ENCODE measurements at places on chromosomes 5 and 9.
A peak's percentile ranks its signal among the peaks of the same experiment; 100 is the strongest.

GRCh38 chr9:85700330-85700729 lies 41.4 kb downstream of the AGTPBP1 start:
- no peak for DNase-seq

- DNase-seq = no peak
These were observed 14.6 kb upstream of the CCNJL start for GRCh38 chr5:160326981-160327380.

DNA sequence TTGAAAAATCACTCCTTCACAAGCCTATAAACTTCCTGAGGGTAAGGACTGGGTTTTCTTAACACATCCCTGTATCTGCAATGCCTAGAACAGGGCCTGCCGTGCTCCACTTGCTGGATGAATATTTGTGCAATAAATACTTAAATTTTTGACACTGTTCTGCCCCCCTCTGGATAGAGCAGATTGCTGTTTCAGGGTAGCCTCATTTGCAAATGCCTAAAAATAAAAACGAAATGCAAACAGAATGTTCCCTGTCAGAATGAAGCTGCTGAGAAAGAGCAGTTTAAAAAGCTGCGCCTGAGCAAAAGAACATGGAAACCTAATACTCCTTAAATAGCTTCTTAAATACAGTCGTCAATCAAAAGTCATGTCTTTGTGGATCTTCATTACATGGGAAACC lies 385.3 kb downstream of the PRELID2 start:
- no peak for DNase-seq

DNA sequence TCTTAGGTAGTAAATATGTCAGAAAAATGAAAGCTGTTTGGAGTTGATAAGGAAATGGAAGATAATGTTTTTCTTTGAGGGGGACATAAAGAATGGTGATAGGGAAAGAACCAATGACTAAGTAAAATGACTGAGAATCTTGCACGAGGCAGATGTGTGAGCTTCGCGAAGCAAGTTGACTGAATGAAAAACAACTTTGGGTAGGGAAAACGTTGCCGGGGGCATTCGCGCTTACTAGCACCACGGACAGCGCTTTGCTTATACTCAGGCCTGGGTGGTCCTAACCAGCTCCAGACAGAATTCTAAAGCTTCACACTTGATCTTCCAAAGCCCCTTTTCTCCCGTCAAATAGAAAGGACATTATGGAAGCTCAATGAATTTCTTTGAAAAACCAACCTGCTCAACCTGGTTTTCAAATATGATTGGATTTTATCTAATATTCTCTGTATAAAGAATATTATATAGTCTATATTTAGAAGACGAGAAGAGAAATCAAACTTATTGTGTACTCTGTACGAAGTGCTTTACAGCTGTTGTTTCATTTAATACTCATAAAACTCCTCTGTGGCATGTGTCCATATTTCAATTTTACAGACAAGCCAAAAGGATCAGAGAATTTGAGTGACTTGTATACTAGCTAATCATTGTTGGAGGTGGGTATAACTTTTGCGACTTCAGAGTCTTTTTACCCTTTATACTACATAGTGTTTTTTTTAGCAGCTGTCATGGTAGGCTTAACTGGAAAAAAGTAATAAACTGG lies 1.9 kb upstream of the CDKN2B start:
- no peak for DNase-seq

GRCh38 chr5:62143268-62144229 lies 162.5 kb upstream of the KIF2A start:
- peak; percentile 47 for DNase-seq

DNA sequence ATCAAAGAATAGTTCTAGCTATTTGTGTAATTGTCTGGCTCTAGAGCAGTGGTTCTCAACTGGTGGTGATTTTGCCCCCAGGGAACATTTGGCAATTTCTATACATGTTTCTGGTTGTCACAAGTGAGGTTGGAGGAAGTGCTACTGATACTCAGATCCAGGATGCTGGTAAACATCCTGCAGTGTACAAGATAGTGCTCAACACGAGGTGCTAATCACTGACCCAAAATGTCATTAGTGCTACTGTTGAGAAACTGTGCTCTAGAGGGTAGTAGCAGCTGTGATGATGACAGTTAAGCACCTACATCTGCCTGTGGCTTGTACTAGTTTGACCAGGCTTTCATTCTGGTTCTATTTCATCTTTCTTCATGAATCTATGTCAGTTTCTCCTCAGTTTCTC lies 22.1 kb downstream of the LRRC19 start:
- DNase-seq = peak; percentile 4

GRCh38 chr5:132758451-132758850 lies 11.2 kb downstream of the CCNI2 start:
- no peak for DNase-seq

DNA sequence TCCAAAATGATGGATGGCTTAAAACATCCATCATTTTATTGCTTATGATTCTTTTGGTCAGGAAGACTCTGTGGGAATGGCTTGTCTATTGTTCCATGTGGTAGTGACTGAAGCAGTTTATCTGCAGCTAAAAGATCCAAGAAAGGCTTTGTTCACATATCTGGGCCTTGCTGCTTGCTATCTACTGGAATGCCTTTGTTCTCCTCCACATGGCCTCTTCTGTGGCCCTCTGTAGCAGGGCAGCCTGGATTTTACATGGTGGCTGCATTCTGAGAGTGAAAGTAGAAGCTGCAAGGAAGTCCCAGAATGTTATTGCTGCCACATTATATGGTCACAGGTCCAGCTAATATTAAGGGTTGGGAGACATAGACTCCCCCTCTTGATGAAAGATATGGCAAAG lies 35.1 kb downstream of the DMXL1 start:
- no peak for DNase-seq

- DNase-seq = no peak
These were observed 152.9 kb upstream of the SPEF2 start for GRCh38 chr5:35464757-35465156.

DNA sequence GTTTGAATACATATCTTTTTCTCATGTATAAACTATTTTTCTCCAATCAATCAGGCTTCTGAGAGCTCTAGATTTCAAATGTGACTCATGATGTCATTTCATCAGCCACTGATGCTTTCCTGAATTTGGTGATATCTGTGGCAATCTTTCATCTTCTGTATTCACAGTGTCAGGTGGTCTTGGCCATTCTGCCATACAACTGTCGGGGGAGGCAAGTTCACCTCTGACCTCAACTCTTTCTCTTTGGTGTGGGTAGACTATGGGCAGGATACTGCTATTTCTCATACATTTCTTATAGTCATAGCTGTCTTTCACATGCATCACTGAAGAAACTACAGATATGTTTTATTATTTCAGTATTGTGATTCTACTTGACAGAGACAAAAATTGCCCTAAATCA lies 414.1 kb upstream of the MEF2C start:
- no peak for DNase-seq

GRCh38 chr9:99867536-99867935 lies 38.9 kb upstream of the STX17 start:
- no peak for DNase-seq

DNA sequence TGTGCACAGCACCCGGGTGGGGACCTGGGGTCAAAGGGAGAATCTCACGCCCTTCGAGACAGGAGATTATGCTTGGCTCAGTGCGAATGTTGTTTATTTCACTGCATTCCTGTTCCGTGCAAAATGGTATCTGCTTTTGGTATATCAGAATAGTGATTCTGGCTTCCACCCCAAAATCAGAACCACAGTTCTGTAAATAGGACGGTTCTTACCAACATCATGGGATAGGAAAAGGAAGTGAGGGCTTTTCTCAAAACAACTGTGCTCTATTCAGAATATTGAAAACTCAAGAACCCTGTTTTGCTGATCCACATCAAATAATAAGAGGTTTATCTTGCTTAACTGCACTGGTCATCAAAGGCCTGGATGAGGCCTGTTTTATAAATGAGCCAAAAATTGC lies 51.6 kb upstream of the FBXW11 start:
- DNase-seq = no peak

DNA sequence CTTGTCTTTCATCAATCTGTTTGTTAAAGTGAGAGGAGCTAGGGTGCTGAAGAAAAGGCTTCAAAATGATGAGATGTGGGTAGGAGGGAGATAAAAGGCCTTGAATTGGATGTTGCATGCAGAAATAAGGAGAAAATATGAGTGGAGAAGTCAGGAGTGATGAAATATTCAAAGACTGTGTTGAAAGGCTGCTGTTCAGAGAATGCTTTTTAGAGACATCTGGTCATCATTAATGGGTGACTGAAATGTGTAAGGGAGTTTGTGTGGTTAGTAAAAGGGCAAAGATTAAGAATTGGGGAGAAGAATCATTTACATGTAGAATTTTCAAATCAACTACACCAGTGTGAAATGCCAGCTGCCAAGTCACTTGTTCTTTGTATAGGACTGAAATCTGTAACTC lies 383.9 kb downstream of the MAT2B start:
- DNase-seq = no peak

- no peak for DNase-seq
These were observed 348.0 kb upstream of the RFX3 start for GRCh38 chr9:3873818-3874217.

DNA sequence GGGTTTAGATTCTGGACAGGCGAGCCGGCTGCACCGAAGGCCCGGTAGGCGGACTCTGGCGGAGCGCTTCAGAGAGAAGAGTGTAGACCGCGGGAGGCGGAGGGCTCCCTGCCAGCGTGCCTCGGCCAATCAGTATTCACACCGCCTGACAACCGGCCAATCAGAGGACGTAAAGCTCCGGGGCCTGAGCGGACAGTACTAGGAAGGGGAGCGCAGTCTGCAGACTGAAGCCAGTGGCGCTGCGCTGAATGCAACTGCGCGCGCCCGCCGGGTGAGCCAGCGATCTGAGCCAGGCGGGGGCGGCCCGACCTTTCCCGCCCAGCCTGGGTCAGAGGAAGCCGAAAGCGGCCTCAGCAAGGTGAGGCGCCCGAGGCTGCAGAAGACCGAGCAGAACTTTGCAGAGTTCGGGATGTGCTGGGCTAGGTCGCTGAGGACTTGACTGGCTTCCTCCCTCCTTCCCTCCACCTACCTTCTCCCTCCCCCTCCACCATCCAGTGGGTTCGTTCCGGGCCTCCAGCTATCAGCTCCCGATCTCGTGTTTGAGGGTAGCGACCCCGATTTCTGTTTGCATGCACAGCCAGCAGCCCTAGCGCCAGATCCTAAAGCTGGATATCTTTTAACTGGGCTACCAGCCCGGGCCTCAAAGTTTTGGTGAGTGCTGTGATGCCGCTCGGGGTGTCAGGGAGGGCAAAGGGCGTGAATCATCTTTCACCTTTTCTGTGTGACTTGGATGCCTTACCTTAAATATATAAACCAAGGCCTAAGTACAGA lies at the start of gene DMRT2:
DMRT2 (plus strand) TSS at position 233 of the 771 bp plus-strand sequence. CDS start 1,257 bp downstream, outside the sequence.
- DNase-seq = peak; percentile 85

DNA sequence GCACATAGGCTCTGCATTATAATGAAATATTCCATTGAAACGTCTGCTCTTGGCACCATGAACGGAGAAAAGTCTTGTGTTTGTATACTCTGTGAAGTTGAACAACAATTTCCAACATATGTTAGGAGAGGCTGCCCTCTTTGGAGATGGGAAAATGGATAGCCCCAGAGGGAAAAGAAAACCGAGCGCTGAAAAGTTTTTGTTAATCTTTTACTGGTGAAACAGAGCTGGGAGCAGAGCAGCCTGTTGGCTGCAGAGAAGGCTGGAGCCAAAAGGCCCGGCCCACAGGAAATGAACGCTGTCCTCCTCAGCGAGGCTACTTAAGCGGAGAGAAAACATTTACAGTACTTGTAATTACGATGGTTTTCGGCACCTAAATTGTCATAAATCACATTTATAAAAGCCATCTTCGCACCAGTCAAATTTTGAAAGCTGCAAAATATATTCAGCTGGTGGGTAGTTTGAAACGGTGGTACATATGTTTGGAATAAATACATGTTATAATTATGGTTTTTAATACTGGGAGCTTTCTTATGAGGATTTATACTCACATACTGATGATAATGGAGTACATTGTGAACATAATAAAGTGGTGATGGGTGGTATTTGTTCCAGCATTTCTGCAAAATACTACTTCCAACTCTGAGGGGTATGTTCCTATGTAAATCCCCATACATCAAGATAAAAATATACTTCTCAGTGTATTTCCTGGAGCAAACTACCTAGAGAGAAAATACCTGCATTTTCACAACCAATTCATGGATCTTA lies 129.6 kb upstream of the CNTLN start:
- no peak for DNase-seq

DNA sequence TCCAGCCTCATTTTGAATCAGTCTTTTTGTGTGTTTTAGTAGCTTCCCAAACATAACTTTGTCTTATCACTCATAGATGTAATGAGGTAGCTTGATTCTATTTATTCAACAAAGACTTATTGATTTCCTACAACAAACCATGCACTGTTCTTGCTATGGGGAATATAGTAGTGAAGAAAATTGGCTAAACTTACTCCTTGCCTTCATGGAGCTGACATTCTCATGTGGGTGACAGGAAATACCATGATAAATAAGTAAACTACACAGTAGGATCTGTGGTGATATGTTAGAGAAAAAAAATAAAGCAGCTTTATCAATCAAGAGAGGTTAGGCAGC lies 255.7 kb upstream of the TNC start:
- DNase-seq = no peak

DNA sequence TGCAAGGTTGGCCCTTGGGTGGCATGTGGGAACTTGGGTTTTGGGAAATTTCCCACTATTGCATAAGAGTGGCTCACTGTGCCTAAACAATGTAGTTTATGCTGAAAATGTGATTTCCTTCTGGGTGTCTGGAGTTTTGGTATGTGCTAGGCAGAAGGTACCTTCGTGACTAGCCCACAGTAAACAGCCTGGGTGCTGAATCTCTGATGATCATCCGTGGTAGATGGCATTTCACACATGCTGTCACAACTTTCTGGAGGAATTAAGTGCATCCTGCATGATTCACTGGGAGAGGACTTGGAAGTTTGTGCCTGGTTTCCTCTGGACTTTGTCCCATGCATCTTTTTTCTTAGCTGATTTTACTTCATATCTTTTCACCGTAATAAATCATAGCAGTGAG lies 64.5 kb downstream of the LNPEP start:
- DNase-seq = no peak

GRCh38 chr5:147673266-147673665 lies 109.3 kb downstream of the JAKMIP2 start:
- DNase-seq = peak; percentile 98

DNA sequence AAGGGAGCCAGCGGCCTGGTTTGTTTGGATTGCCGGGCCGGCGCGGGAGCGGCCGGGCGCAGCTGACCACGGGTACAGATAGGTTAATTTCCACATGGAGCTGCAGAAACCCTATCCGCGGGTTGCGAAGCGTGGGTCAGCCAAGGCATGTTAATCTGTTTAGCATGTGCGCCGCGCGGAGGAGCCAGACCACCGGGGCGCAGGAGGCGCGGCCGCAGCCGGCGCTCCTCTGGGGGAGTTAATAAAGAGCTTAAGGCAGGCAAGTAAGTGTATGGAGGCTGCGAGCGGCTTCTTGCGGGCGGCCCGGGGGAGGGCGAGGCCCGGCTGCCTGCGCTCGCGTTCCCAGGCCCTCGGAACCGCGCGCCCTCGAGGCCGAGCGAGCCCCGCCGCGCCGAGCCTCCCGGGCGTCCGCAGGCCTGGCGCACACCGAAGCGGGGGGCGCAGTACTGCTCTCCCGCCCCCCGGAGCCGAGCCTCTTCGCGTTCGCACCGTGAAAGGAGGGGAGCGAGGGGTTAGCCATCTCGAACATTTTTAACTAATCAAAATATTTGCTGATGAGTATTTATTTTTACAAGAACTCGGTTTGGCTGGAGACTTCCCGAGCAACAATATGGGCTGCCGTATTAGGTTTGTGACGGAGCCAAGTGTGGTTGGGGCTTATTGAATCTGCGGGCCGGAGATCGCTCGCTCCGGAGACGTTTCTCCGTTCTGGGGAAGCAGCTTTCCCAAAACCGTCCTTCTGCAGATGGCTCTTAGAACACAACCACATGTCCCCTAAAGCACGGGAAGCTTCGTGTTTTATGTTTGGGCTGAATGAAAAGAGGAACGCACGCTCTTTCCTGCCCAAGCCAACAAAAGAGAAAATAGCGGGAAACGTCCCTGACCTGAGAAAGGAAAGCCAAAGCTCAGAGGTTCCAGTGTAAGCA lies 28.8 kb downstream of the FOXD1 start:
- DNase-seq = peak; percentile 7
